ENCODE measurements at places on chromosomes 2 and 18.

- DNase-seq = no peak
Measured at GRCh38 chr2:231795525-231796327, 9.5 kb downstream of the COPS7B start.

DNA sequence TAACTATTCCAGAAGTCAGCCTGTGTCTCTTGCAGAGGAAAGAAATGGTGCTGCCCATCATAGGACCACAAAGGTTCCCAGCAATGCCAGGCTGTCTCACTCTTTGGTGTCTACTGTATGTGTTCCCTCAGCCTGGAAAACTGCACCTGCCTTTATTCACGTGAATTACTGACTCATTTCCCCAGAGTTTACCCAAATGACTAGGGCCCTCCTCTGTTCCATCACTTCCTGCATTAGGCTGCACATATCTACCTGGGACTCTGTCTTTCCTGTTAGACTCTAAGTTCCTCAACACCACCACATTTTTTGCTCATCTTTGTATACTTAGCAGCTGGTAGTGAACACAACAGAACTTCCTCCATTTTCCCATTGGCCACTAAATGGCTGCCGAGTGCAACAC is 188.3 kb downstream of the FHOD3 start:
- DNase-seq = no peak

- peak; percentile 46 for DNase-seq
Measured at GRCh38 chr2:152716805-152717227, 445 bp downstream of the PRPF40A start.

DNA sequence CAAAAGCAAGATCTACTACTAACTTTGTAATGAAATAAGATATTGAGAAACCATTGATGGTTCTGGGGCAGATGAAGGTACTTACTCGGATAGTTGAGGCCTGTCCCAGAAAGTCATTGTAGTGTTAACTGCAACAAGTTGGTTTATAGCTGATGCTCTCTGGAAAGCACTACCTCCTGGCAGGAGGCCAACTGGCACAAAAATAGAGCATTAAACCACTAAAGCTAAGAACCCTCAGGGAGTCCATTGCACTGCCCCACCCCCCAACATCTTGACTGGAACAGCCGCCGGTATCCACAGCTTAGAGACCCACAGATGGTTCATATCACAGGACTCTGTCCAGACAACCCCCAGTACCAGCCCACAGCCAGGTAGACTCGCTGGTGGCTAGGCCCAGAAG is 552.5 kb upstream of the CRIM1 start:
- no peak for DNase-seq

GRCh38 chr18:63882333-63883141 is 5.0 kb upstream of the SERPINB2 start:
- DNase-seq = no peak

DNA sequence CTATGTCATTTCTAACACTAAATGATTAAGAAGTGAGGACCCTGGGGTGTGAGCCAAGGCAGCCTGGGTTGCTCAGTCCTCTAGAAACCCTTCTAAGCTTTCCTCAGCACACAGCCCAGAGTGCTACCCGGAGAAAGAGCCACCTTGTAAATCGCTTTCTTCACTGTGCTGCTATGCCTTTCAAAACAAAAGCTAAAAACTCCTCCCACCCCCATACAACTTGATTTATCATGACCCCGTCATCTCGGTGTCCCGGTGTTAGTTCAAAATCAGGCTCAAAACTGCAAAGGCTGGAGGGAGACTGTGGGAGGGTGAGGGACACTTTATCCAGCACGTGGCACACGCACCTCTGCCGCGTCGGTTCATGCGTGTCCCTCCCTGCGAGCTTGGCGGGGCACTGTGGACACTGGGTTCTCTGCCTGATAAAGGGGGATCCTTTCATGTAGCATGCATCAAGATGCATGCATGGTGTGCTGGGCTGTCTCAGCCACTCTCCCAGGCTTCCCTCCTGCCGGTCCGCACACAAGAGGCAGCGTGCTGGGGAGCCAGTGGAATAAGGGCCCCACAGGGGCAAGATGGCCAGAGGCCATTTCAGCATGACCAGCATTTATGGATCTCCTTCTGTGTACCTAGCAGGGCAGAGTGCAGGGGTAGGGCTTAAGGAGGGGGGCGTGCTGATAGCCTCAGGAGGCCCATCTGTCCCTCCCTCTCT is 170.4 kb downstream of the SMAD7 start:
- DNase-seq = no peak

- no peak for DNase-seq
Measured at GRCh38 chr2:144998435-144998834, 478.5 kb upstream of the ZEB2 start.

DNA sequence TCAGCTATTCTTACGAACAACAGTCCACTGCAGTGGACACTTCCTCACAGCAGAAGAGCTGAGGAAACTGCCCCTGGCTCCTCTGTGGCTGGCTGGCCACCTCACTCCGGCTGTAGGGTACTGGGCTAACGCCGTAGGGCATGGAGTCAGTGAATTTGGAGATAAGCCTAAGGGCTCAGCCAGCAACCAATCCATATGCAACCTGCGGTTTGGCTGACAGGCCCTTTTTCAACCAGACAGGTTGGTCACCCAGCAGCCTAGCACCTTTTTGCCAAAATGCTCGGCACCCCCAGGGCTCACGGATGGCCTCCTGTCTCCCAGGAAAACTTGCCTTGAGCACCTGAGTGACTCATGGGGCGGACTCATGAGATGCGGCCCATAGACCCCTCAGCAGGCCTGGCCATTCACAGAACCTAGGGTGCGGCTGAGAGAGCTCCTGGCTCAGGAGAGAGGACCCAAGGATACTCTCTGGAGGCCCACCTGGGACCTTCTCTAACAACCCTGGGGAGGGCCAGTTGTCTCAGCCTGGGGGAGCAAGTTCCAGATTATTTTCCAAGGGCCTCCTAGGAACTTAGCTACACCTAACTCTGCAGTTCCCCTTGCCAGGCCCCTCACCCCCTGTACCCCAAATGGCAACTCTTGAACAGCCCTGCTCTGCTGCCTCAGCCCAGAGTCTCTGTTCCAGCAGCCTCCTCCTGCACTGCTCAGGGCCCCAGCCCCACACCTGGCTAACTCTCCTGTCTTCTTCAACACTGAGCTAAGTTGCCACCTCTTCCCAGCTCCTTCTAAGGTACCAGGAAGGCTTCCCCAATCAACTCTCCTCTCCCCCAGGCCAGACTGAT is 252.1 kb downstream of the CYP26B1 start:
- no peak for DNase-seq

- no peak for DNase-seq
Measured at GRCh38 chr2:149739171-149739882, 151.8 kb upstream of the MMADHC start.

- no peak for DNase-seq
Measured at GRCh38 chr18:44967599-44967998, 286.9 kb downstream of the SETBP1 start.

- no peak for DNase-seq
Measured at GRCh38 chr18:10928772-10929373, 220.5 kb downstream of the PIEZO2 start.

GRCh38 chr2:74017223-74017622 is 32.5 kb downstream of the TET3 start:
- DNase-seq = no peak

DNA sequence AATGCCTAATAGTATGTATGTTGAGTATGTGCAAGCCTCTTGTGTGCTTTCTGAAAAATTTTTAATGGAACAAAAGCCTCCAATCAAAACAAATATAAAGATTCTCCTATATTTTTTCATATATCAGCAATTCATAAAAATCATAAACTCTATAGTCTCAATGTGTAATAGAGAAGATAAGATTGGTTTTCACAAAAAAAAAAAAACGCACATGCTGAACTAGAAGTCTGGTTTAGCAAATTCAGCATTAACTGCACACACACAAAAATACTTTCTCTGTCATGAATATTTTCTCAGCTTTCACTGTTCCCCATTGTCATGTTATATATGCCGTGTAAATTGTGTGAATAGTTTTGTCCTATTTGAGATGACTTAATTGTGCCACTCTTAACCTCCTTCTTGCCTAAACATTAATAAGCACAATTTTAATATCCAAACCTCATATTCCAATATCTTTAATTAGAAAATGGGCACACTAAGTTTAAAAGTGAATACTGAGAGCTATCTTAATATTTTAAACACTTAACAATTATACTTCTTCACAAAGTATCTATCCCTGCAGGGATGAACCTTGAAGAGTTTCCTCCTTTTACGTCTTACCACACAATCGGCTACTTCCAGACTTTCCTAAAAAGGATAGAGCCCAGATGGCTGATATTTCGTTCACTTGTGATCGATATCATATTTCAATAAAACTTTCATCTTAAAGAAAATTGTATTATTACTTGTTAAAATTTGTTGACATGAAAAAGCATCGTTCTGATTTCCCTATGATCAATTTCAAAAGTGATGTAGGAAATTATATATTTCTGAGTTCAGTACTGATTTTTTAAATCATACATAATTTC is 242.7 kb downstream of the TCF4 start:
- DNase-seq = no peak
